ENCODE measurements at places on chromosomes 1 and 21.

GRCh38 chr1:243657793-243658192 lies 192.2 kb downstream of the AKT3 start:
- no peak for DNase-seq

DNA sequence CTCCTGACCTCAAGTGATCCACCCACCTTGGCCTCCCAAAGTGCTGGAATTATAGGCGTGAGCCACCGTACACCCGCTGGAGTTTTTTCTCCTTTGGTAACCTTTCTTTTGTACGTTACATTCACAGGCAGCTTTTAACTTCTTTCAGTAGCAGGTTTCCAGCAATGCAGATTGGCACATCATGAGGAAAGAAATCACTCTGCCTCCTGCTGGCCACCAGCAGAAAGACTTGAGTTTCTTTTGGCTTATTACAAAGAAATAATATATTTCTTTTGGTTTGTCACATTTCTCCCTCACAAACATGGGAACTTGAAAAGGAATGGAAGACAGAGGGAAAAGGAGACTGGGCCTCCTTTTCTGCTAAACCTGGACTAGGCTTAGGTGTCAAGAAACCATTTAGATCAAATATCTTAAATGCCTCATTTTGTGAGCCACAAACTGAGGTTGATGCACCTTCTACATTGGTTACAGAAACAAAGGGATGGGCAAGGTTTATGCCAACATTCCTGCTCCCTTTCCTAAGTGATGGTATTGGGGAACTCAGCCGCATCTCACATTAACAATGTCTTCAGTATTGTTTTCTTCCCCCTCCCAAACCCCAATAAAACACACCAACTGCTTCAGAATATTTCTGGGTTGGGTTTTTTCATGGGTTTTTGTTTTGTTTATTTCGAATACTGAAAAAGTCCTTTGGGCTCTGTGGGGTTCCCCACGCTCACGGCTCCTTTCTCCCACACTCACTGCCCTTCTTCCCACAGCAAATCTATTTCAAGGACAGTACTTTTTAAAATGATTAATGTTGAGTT lies 7.7 kb downstream of the ENSA start:
- DNase-seq: peak; percentile 62

DNA sequence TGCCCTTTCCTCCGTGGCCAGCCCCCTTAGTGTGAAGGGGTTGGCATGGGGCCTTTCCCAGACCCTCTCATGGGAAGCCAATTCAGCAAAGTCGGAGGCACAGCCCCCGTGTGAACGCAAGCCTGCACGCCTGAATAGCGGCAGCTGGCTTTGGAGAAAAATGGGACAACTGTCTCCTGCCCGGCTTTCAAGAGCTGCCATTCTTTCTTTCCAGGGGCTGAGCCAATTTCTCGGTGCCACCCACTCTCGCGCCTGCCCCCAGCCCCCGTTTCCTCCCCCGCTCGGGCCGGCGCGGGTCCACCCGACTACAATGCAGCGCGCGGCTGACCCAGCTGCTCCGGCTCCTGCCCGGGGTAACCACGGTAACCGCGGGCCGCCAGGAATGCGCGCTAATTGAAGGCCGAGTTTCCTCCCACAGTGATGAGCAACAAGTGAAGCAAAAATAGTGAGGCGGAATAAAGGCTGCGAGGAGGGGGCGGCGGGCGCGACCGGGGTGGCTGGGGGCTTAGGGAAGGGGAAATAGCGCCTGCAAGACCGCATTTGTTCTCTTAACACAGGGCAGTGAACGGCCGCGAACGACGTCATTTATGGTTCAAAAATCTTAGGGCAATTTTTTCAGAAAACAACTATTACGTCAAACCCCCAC lies 27.8 kb downstream of the ILDR2 start:
- no peak for DNase-seq

DNA sequence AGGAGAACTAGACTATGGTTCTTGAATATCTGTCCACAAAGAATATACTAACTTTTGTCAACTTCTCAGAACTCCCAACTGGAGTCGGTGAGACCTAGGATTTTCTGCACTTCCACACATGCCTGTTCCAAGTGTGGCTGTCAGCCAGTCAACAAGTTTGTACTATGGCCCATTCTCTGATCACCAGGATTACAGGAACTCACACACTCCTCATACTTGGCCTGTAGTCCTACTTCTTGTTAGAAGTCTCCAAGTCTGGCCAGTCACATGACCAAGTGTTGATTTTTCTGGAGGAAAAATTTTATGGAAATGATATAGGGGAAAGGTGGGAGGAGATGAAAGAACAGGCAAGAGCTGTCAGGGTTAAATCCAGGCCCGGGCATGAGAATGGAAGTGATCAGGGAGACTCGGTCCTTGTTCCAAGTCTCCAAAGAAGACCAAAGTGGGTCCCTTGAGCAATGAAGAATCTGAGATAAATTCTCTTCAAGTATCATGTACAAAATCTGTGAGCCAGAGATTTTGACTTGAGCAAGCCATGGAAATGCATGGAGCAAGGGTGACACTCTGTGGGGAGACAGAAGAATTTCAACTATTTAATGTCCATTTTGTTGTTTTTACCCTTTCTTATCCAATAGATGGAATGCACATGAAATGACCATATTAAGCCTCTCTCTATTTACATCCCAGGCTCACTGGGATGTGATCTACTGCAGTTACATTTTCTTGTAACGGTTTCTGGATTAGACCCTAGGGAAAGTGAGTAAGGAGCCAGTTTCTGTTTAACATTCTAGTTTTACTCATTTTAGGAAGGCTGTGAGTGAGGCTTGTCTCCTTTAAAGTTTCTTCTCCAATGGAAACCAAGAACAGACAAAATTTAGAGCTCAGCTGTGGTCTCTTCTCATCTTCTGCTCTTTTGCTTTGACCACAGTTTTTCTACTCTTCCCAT lies 320.9 kb downstream of the ASTN1 start:
- no peak for DNase-seq

GRCh38 chr1:230188826-230189225 lies 121.8 kb downstream of the GALNT2 start:
- no peak for DNase-seq

GRCh38 chr1:46302641-46303037 lies 777 bp downstream of the LRRC41 start:
- DNase-seq: no peak

DNA sequence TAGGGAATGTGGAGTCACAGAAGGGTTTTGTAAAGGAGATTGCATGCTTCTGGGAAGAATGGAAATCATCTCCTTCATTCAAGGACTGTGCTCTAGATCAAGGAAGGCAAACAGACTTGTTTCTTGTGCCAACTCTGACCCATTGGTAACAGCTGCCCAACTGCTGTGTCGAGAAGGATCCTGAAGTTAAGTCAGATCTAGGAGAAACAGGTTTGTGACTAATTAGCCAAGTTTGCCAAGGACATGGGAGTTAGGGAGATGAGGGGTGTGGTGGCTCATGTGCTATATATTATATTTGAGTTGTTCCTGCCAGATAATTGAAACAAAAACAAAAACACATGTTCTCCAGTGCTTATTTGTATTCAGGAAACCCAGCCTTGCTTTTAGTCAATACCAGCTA lies 251.2 kb upstream of the USP24 start:
- no peak for DNase-seq

DNA sequence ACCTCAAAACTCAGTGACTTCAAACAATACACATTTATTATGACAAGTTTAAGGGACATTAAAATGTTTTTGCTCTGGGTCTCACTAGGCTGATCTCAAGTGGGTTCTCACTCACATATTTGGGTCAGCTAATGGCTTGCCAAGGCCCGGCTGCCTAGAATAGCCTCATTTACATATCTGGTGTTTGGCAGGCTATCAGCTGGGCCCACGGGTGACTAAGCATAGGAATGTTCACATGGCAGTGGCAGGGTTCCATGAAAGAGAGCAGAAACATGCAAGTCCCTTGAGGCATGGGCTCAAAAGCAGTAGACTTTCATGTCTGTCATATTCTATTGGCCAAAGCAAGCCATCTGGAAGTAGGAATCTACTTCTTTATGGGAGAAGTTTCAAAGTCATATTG lies 492.6 kb downstream of the KCNT2 start:
- DNase-seq: no peak

GRCh38 chr1:44701141-44701573 lies 26.6 kb downstream of the ARMH1 start:
- DNase-seq: no peak

- DNase-seq: no peak
Measured at GRCh38 chr21:45073301-45074047, 906 bp upstream of the ADARB1 start.

DNA sequence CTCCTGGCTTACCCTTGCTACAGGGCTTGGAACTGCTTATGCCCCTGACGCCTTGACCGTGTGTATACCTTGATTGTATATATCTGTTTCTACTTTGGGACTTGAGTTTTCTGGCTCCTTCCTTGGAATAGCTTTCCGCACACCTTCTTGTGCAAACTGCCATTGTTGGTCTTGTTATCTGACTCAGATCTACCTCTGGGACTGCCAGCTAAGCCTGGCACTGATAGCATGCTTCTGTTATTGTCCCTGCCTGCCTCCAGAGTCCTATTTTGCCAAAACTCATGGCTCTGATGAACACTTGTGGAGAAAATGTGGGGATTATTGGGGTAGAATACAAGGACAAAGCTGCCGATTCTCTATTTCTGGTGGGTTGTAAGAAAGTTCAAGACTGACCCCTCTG lies 15.4 kb downstream of the FMOD start:
- no peak for DNase-seq

- DNase-seq: no peak
Measured at GRCh38 chr1:97826820-97827219, 94.0 kb downstream of the DPYD start.

GRCh38 chr21:35020436-35020835 lies 28.7 kb downstream of the RUNX1 start:
- DNase-seq: no peak

GRCh38 chr1:153030895-153031294 lies at the start of gene SPRR1B:
SPRR1B (plus strand) TSS chr1:153031203; CDS start chr1:153032346, 1,143 bp downstream.
- no peak for DNase-seq

GRCh38 chr1:209207126-209207700 lies 376.3 kb upstream of the CAMK1G start:
- no peak for DNase-seq

- DNase-seq: no peak
Measured at GRCh38 chr1:76098845-76099244, 24.3 kb downstream of the ST6GALNAC3 start.

GRCh38 chr1:41435570-41436178 lies 48.8 kb downstream of the EDN2 start:
- no peak for DNase-seq

GRCh38 chr1:236882678-236883077 lies 87.6 kb downstream of the MTR start:
- no peak for DNase-seq

DNA sequence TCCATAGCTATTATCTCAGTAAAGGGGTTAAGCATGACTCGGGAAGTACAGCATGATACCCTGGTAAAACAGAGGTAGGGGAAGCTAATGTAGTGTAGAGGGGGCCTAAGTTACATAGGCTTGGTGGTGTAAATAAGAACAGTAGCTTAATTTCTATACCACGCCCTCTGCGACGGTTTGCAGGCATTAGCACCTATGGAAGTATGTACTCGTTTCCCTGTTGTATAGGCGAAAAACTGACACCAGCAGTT lies 470 bp upstream of the NAXE start:
- DNase-seq: no peak

DNA sequence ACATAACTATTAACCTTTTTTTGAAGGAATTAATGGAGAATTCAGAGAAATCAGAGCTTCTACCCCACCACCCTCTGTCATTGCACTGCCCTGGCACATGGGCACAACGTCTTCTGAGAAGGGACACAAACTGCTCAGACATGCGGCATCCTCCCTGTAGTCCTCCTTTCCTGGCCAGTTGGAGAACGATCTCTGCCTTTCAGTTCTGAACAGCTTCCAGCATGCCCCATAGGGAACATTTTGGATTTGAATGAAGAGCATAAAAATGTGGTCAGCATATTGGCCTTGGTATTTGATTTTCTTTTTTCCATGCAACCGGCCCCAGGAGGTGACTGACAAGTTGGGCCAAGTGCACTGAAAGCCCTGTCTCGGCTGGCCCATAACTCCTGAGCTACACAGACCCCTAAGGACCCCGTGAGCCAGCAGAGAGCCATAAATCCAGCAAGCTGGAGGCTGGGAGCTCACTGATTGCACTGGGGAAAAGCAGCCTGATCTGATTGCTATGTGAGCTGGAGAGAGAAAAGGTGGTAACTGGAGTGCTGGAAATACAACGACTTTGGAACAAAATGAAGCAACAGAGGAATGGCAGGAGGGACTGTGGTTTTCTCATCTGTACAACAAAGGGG lies 10.9 kb upstream of the BLACAT1 start:
- DNase-seq: no peak

DNA sequence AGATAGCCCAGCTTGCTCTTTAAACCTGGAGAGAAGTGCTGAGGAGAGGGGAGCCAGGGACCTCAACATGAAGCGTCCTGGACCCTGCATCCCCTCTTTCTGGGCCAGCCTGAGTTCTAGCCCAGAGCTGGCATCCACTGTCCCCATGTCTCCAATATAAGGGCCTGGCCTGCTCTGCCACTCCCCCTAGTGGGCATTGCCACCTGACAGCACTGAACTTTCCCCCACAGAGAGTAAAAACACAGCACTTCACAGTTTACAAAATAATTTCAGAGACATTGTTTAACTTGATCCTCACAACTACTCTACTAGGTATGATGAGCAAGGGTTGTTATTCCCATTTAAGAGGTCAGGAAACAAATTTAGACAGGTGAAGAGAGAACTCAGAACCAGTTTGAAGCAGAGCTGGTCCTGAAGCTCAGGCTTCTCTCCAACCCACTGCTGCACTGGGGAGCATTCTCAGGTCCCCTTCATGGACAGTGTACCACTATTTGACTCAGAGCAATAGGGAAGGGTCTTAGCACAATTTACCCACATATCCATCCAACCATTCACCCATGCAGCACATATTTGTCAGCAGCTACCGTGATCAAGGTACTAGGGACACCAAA lies 151.2 kb downstream of the DMRTA2 start:
- DNase-seq: no peak

- no peak for DNase-seq
Measured at GRCh38 chr21:25326181-25326580, 281.1 kb downstream of the MRPL39 start.

DNA sequence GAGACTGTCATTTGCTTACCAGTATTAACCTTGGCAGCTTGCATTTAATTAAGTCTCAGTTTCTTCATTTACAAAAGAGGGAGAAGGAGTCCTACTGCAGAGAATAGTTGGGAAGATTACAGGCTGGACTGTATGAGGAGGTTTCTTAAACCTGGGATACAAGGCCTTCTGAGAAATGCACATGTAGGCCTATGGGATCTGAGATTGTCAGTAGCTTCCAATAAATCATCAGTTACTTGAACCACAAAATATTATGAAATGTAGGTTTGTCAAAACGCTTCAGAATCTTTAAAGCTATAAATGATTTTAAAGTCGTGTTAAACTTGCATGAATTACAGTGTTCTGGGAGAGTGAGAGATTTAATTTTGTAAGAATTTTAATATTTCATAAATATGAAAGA lies 69.6 kb downstream of the NRIP1 start:
- no peak for DNase-seq

GRCh38 chr1:75338616-75339483 lies 204.7 kb downstream of the LHX8 start:
- no peak for DNase-seq

GRCh38 chr1:71618766-71619530 lies 538.1 kb upstream of the ZRANB2 start:
- DNase-seq: no peak

- DNase-seq: no peak
Measured at GRCh38 chr1:233651061-233651460, 37.2 kb downstream of the KCNK1 start.
